ENCODE measurements at places on chromosomes 11 and 22.
A peak's percentile ranks its signal among the peaks of the same experiment; 100 is the strongest.

DNA sequence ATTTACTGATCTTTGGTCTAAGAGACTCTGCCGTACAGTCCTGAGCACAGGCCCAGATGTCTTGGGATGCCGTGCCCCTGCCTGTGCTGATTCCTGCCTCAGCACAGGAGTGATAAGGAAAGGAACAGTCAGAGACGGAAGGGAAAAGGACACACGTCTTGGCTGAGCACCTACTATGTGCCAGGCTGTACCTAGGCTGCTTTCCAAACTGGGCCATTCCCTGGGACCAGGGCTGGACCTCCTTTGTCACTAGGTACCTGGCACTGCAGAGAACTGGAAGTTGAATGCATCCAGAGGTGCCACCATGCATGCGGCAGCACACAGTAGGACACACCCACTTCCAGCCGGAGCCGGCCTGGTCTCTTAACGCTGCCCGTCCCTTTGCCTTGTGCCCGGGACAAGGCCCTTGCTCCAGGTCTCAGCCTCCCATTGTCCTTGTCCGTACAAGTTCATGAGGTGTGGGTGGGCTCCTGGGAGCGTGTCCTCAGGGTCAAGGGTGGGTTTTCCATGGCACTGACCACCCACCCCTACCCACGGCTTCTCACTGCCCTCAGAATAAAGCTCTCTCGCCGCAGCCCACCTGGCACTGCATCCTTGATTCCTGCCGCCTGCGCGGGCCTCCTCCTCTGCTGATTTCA is 1.1 kb upstream of the SSTR3 start:
- no peak for DNase-seq

- DNase-seq: no peak
Measured at GRCh38 chr11:72548463-72548862, 114.1 kb upstream of the CLPB start.

DNA sequence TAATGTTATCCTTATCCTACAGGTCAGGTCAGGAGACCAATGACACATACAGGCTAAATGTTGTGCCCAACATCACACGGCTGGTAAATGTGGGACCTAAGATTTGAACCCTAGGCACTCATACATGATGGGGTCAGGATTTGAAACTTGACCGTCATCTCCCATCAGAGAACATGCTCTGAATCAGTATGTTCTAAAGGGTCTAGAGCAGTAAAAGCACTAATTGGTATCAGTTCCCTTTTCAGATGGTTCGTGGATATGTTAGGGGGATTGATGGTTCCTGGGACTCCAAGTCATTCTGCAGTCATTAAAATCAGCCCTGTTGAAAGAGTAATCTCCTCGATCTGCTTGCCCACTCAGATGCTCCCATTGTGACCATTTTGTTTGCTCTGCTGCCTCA is 65.5 kb downstream of the BMAL1 start:
- DNase-seq: no peak

DNA sequence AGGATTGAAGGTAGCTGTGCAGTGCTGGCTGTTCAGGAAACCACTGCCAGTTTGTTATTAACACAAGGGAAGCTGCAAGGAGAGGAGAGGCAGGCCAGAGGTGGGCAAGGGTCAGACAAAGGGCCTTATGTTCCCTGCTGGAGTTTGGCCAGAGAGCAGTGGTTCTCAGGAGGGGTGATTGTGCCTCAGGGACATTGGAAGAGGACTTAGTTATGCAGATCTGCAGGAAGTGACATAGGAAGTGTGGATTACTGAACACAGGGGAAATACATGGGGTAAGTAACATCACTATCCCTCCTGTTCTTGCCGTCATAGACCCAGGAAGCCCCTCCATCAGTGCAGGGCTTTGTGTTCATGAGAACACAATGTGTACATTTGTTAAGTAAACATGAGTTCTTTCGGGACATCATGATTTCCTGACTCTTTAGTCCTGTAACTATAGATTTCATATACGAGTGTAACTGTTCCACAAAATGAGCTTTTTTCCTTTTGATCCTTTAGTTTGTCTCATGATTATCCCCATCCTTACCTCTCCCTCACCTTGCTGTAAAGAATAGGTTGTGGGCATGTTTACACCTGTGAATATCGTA is 5.9 kb downstream of the SRRD start:
- no peak for DNase-seq

- no peak for DNase-seq
Measured at GRCh38 chr11:104853276-104853675, 45.0 kb downstream of the CASP12 start.

GRCh38 chr11:69055598-69056516 is 7.1 kb downstream of the TPCN2 start:
- DNase-seq: peak; percentile 22
